Mucosa of descending colon (tissue), 3 donors: ENCODE measurements at places on chromosomes 12 and 14. TPM values are rescaled to one million over a fixed set of nuclear protein-coding genes. Genes with fewer than 3 reads are reported as not detected.

Gene FAM186B
- 0.39 TPM for total RNA-seq

Gene RIMKLB
- total RNA-seq: 3.7 TPM

Gene OASL
- total RNA-seq: 3.7 TPM

Gene PIANP
- 2.9 TPM for total RNA-seq

Gene CELA1
- total RNA-seq: not detected

Gene ESYT1
- total RNA-seq: 75.7 TPM

Gene TSHR
- total RNA-seq: not detected

Gene RARG
- 10.7 TPM for total RNA-seq

Gene C12orf50
- not detected for total RNA-seq

Gene FOXG1
- total RNA-seq: not detected

Gene USP44
- 0.20 TPM for total RNA-seq

Gene KCNK13
- 0.67 TPM for total RNA-seq

Gene CS
- 344 TPM for total RNA-seq

Gene BEST3
- not detected for total RNA-seq

Gene DNAJC22
- 6.7 TPM for total RNA-seq

Gene PRPF39
- total RNA-seq: 25.9 TPM

Gene PLEKHH1
- total RNA-seq: 110 TPM

Gene ADCY6
- 102 TPM for total RNA-seq

Gene METTL1
- total RNA-seq: 10.6 TPM

Gene RPL10L
- total RNA-seq: 15.8 TPM

Gene LRRC43
- total RNA-seq: 0.51 TPM

Gene LHX5
- total RNA-seq: not detected

Gene NGB
- total RNA-seq: 0.14 TPM

Gene STXBP6
- 10.9 TPM for total RNA-seq

Gene PDZRN4
- total RNA-seq: 46.9 TPM

Gene L2HGDH
- 7.2 TPM for total RNA-seq

Gene PTGDR
- 20.9 TPM for total RNA-seq

Gene RASSF8
- total RNA-seq: 3.2 TPM

Gene PLEKHD1
- total RNA-seq: 0.06 TPM

Gene ANAPC7
- total RNA-seq: 50.3 TPM

Gene ASPG
- total RNA-seq: 2.1 TPM

Gene KRT85
- not detected for total RNA-seq

Gene RFLNA
- total RNA-seq: 74.5 TPM

Gene INHBC
- not detected for total RNA-seq

Gene MMP19
- 5.0 TPM for total RNA-seq

Gene BLOC1S1
- 201 TPM for total RNA-seq

Gene RNASE7
- total RNA-seq: 0.32 TPM

Gene RTL1
- not detected for total RNA-seq

Gene PMCH
- not detected for total RNA-seq

Gene AKAP6
- total RNA-seq: 5.4 TPM

Gene CLEC4C
- total RNA-seq: not detected

Gene SLC25A47
- not detected for total RNA-seq

Gene CCDC197
- total RNA-seq: not detected

Gene POTEM
- total RNA-seq: not detected

Gene ATL1
- total RNA-seq: 13.1 TPM

Gene SIVA1
- 38.7 TPM for total RNA-seq

Gene TOMM20L
- not detected for total RNA-seq

Gene GUCY2C
- total RNA-seq: 33.2 TPM

Gene HSPA2
- total RNA-seq: 99.5 TPM

Gene GMFB
- total RNA-seq: 74.4 TPM

Gene VWF
- 72.9 TPM for total RNA-seq

Gene ZFHX2
- 3.2 TPM for total RNA-seq

Gene TAMALIN
- 19.6 TPM for total RNA-seq

Gene PRIMA1
- 3.0 TPM for total RNA-seq

Gene REC8
- 14.9 TPM for total RNA-seq

Gene PZP
- total RNA-seq: 0.07 TPM

Gene ZNF891
- total RNA-seq: 1.4 TPM
